ENCODE measurements at places on chromosomes 4 and X.
A peak's percentile ranks its signal among the peaks of the same experiment; 100 is the strongest.

GRCh38 chr4:137299281-137299680 is 233.0 kb downstream of the PCDH18 start:
- no peak for DNase-seq

DNA sequence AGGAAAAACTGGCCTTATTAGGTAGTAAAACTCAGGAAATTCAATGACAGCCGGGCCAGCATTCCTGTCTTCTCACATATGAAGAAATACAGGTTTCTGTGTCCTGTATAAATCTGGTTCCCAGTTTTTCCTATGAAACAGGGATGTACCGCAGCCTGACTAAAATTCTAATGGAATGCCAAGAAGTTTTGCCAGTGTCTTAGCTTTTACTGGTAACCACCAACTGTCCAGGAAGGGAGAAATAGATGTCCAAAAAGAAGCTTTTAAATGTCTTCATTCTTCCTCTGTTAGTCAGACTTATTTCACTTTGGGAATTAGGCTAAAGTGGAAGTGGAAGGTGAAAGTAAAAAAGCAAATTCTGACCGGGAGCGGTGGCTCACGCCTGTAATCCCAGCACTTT is 108.0 kb upstream of the TBL1X start:
- no peak for DNase-seq

- no peak for DNase-seq
Measured at GRCh38 chrX:20320461-20321159, 53.9 kb upstream of the RPS6KA3 start.

DNA sequence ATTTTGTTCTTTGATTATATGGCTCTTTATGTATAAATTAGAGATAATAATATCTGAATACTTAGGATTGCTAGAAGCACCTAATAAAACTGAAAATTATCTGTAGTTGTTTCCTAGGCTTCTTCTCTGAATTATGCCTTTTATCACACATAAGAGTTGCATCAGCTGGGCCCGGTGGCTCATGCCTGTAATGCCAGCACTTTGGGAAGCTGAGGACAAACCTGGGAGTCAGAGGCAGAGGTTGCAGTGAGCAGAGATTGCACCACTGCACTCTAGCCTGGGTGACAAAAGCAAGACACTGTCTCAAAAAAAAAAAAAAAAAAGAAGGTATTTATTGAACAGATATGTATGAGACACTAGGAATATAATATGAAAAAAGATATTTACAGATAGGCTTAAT is 773.5 kb upstream of the AGA start:
- DNase-seq, result no peak

- no peak for DNase-seq
Measured at GRCh38 chr4:124334119-124334518, 378.4 kb downstream of the ANKRD50 start.

- DNase-seq, result no peak
Measured at GRCh38 chr4:155566354-155566753, 100.3 kb upstream of the GUCY1A1 start.

- DNase-seq, result no peak
Measured at GRCh38 chr4:165738571-165738970, 134.5 kb upstream of the TLL1 start.

- no peak for DNase-seq
Measured at GRCh38 chr4:48491514-48492176, 1.6 kb downstream of the ZAR1 start.

DNA sequence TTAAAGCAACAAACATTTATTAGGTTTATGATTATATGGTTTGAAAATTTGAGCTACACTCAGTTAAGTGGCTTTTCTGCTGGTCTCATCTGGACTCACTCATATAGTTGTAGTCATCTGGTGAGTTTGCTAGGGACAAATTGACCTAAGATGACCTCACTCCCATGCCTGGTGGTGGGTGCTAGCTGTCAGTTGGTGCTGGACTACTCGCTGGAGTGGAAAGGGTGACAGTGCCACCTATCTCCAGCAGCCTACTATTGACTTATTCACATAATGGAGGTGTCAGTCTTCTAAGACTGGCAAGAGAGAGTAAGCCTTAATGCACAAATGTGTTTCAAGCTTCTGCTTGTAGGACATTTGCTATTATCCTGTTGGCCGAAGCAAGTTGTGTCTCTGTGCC is 88.2 kb downstream of the TASL start:
- DNase-seq, result no peak

DNA sequence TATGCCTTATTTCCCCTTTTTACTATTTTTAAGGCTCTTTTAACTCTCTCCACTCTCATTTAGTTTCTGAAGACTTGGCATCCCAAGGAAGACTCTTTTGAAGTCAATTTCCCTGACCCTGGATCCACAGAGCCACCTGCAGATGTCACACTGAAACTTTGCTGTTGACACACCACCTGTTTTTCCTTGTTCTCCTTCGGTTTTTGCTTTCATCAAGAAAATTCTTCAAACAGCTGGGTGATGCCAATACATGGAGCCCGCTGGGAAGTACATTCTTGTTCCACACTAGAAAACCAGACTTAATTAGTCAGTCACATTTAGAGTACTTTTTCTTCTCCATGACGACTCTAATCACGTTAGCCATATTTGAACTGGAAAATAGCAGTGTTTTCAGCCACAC is 293.9 kb downstream of the PDGFC start:
- no peak for DNase-seq

DNA sequence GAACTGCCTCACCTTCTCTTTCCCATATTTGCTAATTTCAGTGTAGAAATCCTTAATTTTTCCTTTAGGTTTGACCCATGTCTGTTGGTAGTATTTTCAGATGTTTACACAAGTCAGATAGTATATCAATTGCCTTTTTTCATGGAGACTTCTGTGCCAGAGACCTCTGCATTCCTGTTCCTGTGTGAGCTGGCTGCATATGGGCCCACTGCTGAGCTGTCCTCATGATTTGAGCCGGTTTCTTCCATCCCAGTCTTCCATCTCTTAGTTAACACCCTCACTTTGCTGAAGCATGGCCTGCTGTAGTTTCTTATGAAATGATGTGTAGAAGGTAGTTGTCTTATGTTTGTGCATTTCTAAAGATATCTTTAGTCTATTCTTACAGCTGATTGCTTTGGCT is 40.0 kb downstream of the CDS1 start:
- DNase-seq, result no peak

GRCh38 chr4:14446904-14447303 is 555.4 kb upstream of the CPEB2 start:
- DNase-seq, result no peak

DNA sequence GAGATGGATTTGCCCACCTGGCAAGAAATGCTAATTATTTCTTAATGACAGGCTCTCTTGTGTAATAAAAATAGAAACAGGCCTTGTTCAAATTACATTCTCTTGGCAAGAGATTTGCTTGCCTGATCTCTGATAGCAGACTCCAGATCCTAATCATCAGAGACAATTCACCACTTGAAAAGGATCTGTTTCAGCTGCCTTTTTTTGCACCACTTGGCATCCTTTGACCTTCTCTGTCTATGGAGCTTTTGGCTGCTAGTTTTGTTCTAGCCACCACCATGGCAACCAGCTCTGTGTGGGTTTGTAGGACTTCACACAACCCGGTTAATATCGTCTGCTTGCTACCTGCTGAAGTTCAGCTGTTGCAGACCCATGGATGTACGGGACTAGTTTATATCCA is 241.1 kb upstream of the TLL1 start:
- DNase-seq, result no peak

- DNase-seq, result peak; percentile 6
Measured at GRCh38 chr4:182449186-182449929, 206.2 kb downstream of the TENM3 start.

DNA sequence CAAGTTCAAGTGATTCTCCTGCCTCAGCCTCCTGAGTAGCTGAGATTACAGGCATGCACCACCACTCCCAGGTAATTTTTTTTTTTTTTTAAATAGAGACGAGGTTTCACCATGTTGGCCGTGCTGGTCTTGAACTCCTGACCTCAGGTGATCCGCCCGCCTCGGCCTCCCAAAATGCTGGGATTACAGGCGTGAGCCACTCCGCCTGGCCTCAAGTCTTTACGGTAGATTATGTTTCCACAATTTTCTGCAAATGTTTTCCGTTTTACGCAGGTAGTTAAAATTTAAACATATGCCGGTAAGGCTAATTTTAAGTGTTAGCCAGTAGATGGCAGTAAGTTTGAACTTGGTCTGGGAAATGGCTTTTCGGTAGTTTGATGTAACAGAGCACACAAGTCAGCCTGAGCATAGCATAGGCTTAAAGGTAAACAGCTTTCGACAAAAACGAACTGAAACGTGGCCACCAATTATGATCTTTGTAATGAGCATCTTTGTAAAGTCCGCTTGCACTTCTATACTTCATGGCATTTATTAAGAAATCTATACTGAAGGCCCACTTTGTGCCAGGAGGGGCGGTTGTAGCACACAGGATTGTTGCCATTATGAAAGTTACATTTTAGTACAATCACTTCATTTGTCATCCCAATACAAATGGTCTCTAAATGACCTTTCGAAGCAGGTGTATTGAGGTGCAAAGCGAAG is 31.1 kb downstream of the CCKAR start:
- no peak for DNase-seq

DNA sequence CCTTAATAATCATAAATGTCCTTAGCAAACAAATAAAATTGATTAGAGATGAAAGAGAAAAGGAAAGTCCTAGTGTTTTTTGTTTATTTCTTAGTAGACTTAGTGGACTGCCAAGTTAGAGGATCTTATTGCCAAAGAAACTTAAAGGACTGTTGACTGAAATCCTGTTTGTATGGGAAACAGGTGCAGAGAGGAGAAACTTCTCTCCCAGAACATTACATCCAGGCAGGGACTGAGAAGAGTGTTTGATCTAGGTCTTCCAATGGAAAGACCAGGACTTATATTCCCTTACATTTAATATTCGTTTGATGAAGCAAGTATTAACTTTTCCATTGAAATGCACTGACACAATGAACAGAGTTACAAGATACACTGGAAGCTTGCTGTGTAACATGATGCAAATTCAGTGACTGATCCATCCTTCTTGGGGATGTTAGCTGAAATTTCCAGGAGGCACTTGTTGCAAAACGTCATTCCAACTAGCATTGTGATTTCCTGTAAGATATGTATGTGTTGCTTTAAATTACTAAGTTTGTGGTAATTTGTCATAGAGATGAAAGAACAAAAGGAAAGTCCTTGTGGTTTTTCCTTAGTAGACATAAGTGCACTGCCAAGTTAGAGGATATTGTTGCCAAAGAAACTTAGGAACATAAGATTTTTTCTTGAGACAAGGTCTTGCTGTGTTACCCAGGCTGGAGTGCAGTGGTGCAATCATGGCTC is 505.6 kb downstream of the STIM2 start:
- no peak for DNase-seq
